ENCODE measurements at places on chromosomes 7 and 10.

DNA sequence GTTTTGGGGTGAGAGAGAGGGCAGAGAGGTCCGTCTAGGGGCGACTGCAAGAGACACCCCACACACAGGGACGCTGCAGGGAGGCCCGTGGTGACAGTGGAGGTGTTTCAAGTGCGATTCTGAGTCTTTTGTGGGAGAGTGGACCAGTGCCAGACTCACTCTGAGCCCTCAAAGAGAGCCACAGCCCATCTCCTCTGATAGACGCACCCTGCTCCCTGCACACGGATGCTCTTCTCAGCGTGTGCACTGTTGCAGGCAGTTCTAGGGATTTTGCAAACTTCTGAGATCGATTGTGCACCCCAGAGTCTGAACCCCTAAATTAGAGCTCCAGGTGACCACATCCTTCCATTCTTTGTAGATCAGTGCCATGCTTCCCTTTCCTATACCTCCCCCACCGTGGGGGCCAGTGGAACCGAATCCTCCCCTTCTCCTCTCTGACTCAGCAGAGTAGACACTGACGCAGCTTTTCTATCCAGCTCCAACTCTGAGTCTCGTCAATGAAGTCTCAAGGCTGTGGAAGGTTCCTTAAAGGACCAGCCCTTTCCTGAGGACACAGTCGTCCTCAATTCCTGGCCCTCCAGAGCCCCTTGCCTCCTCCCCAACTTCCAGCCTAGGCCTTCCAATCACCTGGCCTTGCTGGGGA lies 83.8 kb downstream of the TMEM130 start:
- DNase-seq: no peak

DNA sequence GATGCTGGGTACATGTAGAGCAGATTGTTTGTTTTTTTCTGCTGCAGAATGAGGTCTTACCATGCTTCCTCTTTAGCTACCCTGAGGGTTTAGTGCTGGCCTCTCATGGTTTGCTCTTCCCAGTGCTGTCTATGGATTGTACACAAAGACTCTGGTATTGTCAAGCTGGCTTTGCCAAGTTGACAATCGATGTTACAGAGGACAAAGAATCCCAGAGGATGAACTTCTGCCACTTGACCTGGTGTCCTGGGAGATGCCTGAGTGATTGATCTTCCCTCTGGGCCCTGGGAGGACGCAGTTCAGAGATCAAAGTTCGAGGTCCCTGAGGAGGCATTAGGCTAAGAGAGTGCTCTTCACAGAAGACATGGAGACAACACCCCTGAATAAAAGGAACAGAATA lies 865.4 kb downstream of the CCSER2 start:
- no peak for DNase-seq

DNA sequence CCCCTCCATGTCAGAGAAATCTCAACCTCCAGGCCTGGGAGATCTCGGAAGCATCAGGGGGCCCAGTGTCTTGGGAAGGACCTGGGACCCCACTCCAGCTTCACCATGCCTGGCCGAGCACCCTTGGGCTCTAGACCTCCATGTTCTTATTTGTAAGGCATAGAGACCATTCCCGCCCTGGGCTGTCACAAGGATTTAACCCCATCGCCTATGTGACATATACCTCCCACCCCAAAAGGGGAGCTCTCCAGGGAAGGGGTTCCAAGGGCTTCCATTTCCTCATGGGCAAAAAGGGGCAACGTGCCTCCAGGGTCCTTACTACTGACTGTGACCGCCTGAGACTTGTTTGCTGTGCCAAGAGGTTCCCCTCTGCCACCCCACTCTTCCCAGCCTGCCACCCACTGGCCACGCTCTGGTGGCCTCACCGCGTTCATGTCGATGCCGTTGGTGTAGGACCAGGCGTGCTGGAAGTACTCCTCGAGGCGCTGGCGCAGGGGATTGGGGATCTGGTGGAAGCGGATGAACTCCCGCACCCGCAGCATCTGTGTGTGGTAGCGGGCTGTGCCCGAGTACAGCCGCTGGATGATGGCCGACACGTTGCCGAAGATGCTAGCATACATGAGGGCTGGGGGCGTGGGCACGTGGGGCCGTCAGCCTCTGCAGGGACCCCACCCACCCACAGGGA lies 27.5 kb downstream of the KCNH2 start:
- no peak for DNase-seq

GRCh38 chr10:24920907-24921881 lies 31.2 kb downstream of the PRTFDC1 start:
- peak; percentile 72 for DNase-seq

GRCh38 chr7:5567790-5568189 lies 144.2 kb upstream of the TNRC18 start:
- DNase-seq: no peak

- DNase-seq: no peak
Observed at GRCh38 chr7:116032886-116033285, 2.3 kb upstream of the TFEC start.

GRCh38 chr7:113289140-113289740 lies 170.9 kb upstream of the SMIM30 start:
- no peak for DNase-seq

DNA sequence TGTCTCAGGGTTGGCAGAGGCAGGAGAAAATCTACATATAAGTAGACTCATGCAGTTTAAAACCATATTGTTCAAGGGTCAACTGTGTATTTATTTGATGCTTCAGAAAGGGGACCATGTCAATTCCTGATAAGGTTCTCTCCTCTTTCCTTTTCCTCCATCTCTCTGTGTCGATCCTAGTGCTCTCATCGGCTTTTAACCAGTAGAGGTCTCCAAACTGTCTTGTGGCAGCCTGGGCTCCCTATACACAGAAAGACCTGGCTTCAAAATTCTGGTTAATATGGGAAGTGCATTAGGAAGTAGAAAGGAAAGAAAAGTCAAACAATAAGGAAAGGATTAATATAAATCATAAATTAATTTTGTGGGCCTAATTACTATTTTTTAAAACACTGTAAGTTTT lies 304.4 kb upstream of the C7orf33 start:
- DNase-seq: no peak

DNA sequence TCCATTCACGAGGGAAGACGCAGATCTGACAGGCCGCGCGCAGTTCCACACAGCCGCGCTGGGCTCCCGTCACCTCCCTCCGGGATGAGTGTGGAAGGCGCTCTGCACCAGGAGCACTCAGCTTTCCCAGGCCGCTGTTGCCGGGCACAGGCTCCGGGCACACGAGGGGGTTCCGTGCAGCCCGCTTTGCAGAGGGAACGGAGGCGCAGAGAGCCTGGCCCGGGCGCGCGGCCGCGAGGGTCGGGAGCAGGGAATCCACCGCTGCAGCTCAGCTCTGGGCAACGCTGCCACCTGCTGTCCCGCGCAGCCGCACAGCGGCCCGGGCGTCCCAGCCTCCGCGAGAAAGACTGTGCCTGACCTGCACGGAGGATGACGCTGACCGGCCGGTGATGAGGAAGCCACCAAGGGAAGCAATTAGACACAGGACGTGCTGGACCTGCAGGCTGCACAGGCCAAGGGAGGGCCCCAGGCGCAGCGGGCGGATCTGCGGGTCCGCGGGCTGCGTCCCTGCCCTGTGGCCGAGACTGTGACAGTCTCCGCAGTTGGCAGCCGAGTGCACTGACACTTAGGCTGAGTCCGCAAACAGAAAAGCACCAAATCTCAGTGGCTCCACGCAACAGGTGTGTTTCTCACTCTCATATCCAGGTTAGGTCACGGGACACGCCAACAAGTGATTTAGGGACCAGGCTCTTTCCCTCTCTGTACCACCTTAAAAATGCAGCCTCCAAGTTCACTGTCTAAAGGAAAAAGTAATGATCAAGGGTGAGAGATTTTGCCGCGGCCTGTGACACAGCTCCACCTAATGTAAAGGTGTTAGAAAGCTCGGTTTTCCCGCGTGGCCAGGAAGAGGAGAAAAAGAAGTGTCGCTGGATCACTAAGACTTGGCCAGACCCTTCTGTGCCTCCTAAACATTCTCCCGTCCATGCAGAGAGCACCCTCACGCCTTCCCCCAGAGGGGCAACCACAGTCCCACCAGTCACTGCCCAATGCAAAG lies 94.5 kb downstream of the SEC61G start:
- peak; percentile 21 for DNase-seq

DNA sequence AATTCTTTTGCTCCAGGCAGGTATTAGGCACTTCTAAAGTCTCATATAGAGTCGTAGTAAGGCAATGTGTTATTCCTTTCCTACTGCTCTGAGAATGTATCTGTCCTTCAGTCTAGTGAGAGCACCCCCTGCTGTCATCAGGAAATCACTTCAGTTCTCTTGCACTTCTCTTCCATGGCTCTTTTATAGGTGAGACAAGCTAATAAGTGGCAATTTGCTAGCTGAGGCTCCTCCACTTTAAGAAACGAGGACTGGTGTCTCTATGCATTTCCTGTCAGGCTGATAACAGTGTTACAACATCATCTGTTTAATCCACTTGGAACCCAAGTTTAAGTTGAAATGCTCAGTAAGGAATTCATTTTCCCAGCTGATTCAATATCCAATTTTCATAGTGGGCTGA lies 350.6 kb downstream of the TFEC start:
- no peak for DNase-seq
